ENCODE measurements at places on chromosomes 5 and 9. TPM values are rescaled to one million over a fixed set of nuclear protein-coding genes. Genes with fewer than 3 reads are reported as not detected.

DNA sequence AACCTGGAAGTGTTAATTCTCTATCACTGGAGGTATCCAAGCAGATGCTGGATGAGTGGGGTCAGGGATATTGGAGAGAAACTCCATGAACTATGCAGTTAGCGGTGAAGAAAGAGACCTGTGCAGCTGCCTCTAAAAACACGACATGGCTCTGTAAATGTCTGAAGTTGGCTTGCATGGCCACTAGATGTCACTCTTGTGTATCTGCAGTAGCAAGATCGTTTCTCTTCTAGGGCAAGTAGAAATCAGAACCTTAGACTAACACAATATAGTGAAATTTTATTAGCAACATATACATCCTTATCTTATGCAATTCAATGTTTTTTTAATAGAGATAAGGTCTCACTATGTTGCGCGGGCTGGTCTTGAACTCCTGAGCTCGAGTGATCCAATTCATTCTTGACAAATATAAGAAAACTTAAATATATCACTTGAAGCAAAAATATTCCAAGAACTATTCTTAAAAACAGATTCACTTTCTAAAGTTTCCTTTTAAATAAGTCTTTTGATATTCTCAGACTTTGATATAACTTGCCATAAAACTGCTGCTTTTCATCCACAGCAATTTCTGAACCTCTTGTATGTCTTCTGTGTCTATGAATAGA, 2.9 kb downstream of the OR2S2 start:
- no peaks in the 10 kb centered on the region for H3K27me3 ChIP-seq
- peak; percentile 71 for DNase-seq
- H3K4me1 ChIP-seq = no peaks in the 10 kb centered on the region

DNA sequence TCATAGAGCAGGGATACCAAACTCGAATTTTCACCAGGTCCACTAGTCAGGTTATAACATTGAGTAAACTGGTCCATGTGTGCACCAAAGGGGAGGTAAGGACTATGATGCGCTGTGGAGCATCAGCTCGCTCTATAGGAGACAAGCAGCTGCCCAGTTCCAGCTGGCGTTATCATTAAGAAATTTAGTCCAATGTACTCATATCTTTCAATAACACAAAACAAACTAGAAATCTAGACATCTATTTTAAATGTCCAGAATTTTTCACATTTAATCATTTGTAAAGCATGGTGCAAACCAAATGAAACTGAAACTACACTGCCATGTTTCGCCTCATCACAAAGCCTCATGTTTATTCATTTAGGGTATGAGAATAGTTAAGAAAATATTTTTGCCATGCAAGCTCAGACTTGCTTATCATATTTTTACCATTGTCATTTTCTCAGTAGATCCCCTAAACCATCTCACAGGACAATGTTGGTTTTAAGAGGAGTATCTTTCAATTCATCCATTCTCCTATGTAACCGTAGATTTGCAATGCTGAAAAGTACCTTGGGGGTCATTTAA, 50.9 kb downstream of the ZNF474 start:
- H3K36me3 ChIP-seq = no peaks in the 10 kb centered on the region
- no peak overlapping the region for H3K4me3 ChIP-seq
- no peaks in the 10 kb centered on the region for H3K27me3 ChIP-seq
- no peak overlapping the region for H3K27ac ChIP-seq
- no peak for DNase-seq
- H3K4me1 ChIP-seq = peaks cover 8% of the 10 kb centered on the region

Gene SELENOP
- 171 TPM for total RNA-seq

Gene SOHLH1
- not detected for total RNA-seq

- H3K27me3 ChIP-seq = no peaks in the 10 kb centered on the region
- DNase-seq = no peak
- H3K36me3 ChIP-seq = peaks cover 12% of the 10 kb centered on the region
These were observed 77.8 kb upstream of the OTULINL start for GRCh38 chr5:14503681-14504331.

- no peak for DNase-seq
- no peaks in the 10 kb centered on the region for H3K27me3 ChIP-seq
- H3K4me1 ChIP-seq = no peaks in the 10 kb centered on the region
These were observed 120.3 kb upstream of the FTMT start for GRCh38 chr5:121731377-121731776.

Measured in colonic mucosa (tissue), 4 donors.